ENCODE measurements at places on chromosomes 13 and 19.

- DNase-seq, result no peak
These were observed 44.7 kb upstream of the TFDP1 start for GRCh38 chr13:113539822-113540221.

DNA sequence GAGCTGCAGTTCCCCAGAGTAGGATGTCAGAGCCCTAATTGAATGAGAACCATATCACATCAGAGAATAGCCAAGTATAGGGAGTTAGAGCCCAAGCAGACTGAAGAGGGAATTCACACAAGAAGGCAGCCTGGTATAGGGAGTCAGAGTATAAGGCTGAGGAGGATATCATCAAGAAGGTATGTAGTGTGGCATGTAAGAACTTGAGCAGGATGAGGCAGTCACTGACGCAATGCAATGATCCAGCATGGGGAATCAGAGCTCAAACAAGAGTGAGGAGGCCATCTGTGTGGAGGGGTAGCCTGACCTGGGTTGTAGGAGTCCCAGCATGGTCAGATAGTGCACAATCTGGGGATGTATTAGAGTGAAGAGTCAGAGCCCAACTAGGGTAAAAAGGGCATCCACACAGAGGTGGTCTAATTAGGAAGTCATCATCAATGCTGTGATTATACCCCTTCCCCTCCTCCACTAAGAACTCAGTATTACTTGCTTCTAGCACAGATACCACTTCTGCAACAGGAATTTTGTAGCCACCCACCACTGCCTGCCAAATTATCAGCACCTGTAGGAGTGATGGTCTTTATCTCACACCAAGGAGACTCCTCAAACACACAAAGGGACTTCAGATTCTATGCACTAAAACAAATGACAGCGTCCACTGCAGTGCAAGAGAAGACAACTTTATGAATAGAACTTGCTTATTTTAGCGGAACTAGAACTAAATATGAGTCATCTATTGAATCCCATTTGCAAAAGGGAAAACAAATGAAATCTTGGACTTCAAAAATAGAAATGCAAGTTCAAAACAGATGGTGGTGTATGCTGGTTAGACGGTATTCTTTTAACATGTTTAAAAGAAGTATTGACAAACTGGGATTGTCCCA, 107.2 kb downstream of the FNDC3A start:
- peak; percentile 98 for DNase-seq

DNA sequence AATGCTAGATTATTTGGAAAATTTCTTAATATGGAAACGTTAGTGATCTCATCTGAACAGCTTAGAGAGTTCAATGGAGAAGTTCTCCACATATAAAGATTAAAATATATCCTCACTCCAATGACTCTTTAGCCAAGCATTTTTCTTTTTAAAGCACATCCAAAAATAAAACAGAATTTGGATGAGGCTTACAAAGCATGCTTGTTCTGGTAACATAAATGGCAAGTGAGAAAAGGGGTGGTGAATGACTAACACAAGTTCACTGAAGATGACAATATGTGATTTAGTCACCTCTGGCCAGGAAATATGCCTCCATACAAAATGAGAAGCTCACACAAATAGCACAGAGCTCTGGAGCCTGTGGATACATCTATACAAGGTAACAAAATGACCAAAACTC, 253.0 kb downstream of the PCDH20 start:
- DNase-seq, result peak; percentile 39

GRCh38 chr19:42143341-42144234, 11.3 kb upstream of the POU2F2 start:
- DNase-seq, result no peak

GRCh38 chr13:38417727-38418126, 68.1 kb downstream of the UFM1 start:
- peak; percentile 52 for DNase-seq

DNA sequence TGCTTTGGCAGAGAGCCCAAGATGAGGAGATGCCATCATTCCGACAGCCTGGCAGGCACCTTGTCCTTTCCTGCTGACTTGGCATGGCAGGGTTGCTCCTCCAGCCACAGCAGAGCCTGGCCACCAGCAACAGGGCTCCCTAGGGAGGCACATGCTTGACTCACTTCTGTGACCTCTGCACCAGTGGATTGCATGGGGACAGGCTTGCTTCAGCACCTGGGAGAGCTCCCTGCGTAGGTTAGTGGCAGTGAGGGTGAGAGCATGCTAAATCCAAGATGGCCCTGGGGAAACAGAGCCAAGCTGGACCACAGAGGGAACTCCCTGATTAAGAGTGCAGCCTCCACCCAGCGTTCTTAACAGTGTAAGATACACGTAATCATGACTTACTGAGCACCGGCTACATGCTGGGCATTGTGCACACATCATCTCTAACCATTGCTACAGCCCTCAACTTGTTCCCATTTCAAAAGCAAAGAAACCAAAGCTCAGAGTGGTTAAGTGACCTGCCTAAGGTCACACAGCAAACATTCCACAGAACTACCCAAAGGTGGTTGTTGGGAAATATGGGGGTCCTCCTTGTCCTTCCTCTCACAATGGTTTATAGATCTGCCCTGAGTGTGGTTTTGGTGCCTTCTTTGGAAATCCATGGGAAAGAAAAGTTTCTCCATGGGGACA, 116.6 kb upstream of the UQCRFS1 start:
- no peak for DNase-seq

DNA sequence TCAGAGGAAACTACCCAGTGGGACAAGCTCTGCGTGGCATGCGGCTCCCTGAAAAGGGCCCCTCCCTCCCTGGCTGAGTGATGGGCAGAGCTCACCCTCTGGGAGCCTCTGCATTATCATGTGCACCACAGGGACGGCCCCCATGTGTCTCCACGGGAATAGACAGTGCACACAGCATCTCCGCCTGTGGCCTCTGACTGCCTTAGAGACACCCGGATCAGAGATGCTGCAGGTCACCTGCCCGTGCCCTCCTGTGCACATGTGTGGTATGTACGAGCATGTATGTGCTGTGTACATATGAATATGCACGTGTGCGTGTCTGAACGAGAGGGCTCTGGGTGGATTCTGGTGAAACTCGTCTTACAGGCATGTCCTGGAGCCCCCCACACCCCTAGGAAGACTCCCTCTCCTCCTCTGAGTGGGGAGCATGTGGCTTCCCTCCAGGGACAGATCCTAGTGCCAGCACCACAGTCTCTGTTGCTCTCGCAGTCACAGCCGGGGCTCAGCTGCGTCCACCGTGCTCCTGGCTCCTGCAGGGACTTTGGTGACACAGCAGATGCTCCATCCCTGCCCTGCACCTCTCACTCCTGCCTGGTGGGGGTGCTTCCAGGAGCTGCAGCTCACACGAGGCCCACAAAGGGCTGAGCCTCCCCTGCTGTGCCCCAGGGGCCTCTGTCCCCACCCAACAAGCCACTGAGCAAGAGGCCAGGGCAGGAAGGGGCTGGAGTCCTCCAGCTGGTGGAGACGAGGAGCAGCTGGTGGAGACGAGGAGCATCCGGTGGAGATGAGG, 19.6 kb downstream of the C13orf46 start:
- DNase-seq, result no peak

- DNase-seq, result no peak
These were observed 83.1 kb downstream of the ATP11A start for GRCh38 chr13:112772929-112773328.

- DNase-seq, result no peak
These were observed 113.8 kb downstream of the USP12 start for GRCh38 chr13:27057817-27058216.
